Lung (tissue), 17 donors: ENCODE measurements at places on chromosomes 7 and 10.

GRCh38 chr10:103145860-103146466, 47.1 kb downstream of the NT5C2 start:
- peak; percentile 96 for DNase-seq

- no peak for DNase-seq
Observed at GRCh38 chr7:50504646-50505546, 54.7 kb upstream of the FIGNL1 start.

- no peak for DNase-seq
Observed at GRCh38 chr7:2142386-2142785, 90.4 kb downstream of the MAD1L1 start.

DNA sequence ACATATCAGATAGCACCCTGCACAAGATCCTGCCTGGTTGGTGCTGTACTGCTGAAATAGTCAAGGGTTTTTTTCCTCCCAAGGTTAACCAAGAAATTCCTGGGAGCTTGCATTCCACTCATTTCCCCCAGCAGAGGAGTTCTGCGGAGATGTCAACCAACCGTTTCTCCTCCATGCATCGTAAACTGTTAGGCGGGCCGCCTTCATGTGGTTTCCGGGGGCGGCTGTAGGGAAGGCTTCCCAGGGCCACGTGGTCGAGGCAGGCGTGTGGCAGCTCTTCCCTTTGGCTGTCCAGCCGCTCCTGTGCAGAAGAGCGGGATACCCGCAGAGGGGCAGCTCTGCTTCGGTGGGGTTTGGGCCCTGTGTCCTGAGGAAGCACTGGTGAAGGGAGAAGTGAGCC, 113.7 kb downstream of the RGS10 start:
- no peak for DNase-seq

GRCh38 chr7:17242504-17242903, 55.9 kb upstream of the AHR start:
- no peak for DNase-seq

- DNase-seq = no peak
Observed at GRCh38 chr7:69670701-69671100, 72.4 kb downstream of the AUTS2 start.

DNA sequence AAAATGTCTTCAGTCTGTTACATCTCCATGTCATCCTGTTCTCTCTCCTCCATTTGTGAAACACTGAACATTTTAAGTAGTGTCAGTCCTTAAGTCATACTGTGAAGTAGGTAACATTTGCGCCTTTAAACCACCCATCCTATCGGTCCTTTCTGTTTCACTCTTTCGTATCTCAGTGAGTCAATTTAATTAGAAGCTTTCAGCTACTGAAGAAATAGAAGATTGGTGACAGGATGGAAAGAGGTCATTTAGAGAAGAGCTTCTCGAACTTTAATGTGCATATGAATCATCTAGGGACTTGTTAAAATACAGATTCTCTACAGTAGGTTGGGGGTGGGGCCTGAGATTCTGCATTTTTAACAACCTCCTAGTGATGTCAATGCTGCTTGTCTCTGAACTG, 113.4 kb downstream of the SRI start:
- DNase-seq = no peak

DNA sequence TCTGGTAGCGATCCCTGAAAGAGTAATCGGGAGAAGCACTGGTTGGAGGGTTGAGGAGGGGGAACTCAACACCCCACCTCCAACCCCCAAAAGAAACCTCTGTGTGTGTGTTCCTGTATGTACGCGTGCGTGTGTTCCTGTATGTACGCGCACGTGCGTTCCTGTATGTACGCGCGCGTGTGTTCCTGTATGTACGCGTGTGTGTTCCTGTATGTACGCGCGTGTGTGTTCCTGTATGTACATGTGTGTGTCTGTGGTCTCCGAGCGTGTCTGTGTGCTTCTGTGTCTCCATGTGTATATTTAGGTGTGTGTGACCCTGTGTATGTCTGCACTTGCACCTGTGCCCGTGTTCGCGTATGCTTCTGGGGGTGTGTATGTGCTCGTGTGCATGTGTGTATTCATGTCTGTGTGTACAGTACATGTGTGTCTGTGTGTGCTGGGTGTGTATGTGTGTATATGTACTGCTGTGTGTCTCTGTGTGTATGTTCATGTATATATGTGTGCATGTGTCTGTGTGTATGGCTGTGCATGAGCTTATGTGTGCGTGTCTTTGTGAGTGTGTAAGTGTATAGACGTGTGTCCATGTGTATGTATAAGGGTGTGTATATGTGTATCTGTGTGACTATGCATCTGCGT, 42.9 kb upstream of the KLF6 start:
- DNase-seq = no peak

DNA sequence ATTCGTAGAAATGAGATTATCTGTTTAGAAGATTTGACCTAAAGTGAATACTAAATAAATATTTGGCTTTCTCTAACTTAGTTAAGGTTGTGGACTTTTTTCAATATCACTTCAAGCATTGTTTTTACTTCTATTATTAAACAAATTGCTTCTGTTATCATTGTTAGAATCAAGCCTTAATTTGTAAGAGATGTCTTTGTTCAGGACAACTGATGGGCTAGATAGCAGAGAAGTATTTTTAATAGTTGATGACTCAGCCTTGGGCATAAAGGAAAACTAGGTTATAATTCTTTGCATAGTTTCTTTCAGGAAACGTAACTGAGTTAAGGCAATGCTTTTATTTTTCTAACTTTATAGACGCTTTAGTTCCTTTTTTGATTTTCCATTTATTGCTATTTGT, 128.8 kb upstream of the SMIM30 start:
- DNase-seq = no peak

GRCh38 chr10:100655326-100655759, 90.0 kb upstream of the PAX2 start:
- DNase-seq = no peak

DNA sequence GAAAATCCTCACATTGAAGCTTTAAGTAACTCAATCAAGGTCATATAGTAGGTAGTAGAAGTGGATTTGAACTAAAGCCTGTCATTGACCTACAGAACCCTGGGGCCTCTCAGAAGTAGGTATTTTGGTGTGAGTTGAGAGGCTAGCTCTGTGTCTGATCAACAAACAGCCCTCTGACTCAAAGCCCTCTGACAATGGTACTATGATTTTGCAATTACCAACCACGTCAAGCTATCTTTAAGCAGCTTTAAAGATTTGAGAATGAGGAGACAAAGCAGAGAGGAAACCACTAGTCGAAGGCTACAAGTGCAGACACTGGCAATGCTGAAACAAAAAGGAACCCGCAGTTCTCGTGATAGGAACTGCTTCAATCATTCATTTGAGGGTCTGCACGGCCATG, 19.0 kb upstream of the PDE1C start:
- no peak for DNase-seq

DNA sequence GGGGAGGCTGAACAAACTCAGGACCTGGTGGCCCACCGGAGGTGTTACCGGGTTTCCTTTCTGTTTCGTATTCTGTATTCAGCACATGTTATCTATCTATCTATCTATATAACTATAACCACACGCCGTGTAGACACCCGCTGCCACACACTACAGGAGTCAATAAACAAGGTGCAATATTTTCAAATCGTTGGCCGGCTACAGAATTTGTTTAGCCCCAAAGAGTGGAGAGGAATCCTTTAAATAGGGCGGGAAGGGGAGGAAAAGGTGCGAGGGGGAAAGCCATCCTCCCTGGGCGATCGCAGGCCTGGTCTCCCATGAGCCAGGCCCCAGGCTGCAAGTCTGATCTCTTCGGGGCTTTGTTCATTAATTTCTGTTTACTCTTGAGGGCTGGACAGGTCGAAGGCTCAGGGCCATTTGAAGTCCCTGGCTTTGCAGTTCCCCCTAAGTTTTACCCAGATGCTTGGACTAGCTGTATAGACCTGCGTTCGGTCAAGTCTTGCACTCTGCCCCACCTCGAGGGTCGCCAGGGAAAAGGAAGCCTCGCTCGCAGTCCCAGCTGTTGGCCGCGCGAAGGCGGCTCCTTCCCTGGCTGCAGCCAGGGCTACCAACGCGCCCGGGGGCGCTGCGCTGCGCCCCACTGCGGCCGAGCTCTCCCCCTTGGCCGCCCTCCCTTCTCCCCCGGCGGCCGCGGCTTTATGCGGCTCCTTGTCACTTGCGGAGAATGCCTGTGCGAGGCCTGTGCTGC, 3.8 kb downstream of the NKX2-3 start:
- peak; percentile 53 for DNase-seq

DNA sequence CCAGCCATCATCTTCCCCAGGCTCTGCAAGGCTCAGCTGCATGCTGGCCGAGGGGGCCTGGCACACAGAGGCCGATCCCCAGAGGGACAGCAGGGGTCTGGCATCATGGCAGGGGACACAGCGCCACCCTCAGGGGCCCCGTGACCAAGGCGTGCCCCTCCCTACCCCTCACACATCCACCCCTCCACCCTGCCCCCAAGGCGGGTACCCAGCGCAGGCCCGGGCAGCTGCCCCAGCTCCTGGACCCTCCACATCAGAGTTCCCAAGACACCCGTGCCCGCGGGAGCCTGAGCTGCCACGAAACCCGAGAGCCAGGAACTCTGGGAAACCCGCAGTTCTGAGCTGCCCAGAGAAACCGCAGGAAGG, 46.5 kb upstream of the TNRC18 start:
- no peak for DNase-seq

DNA sequence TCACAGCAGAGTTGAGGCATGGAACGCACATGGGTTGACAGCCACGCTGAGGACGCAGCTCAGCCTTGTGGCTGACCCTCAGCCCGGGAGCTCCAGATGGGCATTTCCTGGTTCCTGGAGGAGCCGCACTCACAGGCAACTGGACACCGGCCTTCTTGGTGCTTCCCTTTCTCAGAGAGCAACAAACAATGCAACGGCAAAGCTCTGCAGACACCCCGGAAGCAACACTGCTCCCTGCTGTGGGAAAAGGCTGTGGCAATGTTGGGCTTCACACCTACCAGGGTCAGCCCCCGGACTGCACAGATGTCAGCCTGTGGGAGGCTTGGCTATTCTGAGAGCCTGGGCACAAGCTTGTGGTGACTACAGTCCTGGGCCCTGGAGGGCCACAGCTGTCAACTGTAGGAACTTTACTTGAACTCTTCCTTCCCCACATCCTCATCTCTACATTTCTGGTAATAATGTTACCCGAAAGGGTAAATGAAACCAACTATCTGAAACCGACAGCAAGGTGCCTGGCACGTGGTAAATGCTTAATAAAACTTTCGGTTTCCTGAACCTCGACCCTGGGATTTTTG, 597.5 kb upstream of the MKI67 start:
- no peak for DNase-seq

GRCh38 chr7:70303309-70303708, 705.0 kb downstream of the AUTS2 start:
- no peak for DNase-seq

- no peak for DNase-seq
Observed at GRCh38 chr7:108291791-108292440, 161.8 kb upstream of the LAMB4 start.

GRCh38 chr10:21352886-21353285, 172.6 kb downstream of the SKIDA1 start:
- DNase-seq = no peak

- DNase-seq = no peak
Observed at GRCh38 chr10:29470355-29470705, 164.4 kb downstream of the SVIL start.

- DNase-seq = no peak
Observed at GRCh38 chr7:91835091-91835825, 45.2 kb downstream of the MTERF1 start.

- no peak for DNase-seq
Observed at GRCh38 chr10:93596539-93596938, 4.5 kb downstream of the RBP4 start.

DNA sequence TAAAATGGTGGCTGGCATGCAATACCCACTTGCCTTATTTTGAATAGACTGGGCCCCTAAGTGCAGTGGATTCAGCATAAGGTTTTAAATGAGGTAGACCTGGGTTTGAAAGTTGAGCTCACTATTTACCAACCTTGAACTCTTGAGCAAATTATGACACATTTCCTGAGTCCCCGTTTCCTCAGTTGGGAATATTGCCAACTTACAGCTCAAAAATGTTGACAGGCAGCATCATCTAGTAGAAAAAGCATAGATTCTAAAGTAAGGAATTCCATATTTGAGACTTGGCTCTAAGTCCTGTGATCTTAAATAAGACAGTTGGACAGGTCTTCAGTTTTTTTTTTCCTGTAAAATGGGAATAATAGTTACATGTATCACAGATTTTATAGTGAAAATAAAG, 305.5 kb downstream of the ACTR3B start:
- DNase-seq = no peak

DNA sequence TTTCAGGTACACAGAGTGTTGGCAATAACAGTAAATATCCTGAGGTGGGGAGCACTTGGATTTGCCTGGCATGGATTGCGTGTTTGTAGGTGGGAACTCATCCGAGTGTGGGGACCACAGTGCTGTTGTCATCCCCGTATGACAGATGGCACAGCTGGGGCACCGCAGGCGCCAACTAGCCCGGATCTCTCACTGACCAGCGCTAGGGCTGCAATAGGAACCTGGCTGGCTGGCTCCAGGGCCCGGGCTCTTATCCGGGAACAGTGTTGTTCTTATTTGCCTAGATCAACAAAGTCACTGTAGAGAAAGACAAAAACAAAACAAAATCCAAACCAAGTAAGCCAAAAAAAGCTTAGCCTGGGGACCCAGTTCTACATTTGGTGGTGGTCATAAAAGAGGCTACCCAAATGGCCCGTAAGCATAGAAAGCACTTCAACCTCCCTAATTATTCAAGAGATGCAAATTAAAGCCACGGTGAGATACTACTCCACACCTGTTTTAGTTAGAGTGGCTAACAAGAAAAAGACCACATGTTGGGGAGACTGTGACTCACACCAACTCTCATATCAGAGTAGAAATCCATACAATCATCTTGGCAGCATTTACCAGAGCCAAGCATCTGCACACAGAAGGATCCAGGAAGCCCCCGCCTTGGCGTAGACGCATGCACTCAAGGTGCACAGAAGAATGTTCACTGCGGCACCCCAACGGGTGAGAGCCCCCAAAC, 27.2 kb upstream of the PFKFB3 start:
- no peak for DNase-seq

DNA sequence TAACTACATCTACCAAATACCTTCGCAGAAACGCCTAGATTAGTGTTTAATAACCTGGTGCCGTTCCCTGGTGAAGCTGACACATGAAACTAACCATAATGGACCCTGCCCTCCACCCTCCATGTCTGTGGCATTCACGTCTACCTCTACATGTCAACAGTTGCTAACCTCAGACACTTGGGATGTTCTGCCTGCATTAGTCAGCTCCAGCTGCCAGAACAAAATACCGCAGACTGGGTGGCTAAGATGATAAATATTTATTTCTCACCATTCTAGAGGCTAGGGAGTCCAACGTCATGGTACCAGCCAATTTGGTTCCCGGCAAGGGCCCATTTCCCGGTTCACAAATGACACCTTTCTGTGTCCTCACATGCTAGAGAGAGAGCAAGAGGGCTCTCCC, 118.5 kb upstream of the CHST15 start:
- no peak for DNase-seq
